ENCODE measurements at places on chromosomes 12 and 14.

DNA sequence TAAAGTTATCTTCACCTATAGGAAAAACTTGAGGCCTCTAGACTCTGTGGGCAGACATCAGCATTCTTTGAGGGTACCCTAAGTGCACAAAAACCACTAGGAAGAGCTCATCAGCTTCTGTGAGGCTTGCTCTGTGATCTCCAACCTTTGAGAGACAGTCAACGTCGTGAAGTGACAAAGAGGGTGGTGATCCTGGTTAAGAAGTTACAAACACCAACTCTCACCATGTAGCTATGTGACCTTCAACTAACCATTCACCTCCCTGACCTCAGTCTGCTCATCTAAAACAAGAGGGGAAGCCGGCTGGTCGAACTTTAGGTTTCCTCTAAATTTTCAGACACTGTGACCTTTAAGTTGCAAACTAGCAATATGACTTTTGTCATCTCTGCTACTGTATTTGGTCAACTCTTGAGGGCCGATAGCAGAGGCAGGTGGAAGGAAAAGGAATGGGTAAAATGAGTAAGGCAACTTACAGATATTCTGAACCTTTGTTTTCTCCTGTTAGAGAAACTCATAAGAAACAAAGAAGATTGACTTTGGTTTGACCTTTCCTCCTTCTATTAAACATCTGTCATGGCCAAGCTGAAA is 103.2 kb upstream of the PARP11 start:
- DNase-seq: no peak

DNA sequence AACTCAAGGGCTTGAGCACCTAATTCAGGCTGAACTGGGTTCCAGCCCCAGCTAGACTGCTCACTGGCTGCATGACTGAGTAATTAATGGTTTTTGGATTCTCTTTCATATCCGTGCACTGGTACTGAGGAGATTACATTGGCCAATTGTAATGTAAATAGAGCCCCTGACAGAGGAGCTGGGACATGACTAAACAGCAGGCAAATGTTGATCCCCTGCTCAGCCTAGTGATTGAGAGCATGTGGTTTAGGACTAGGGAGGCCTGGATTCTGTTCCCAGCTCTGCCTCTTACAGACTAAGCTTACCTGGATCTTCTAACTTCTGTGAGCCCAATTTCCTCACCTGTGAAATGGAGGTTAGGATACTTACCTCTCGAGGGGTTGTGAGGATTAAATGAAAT is 204.3 kb downstream of the ESR2 start:
- DNase-seq: no peak

DNA sequence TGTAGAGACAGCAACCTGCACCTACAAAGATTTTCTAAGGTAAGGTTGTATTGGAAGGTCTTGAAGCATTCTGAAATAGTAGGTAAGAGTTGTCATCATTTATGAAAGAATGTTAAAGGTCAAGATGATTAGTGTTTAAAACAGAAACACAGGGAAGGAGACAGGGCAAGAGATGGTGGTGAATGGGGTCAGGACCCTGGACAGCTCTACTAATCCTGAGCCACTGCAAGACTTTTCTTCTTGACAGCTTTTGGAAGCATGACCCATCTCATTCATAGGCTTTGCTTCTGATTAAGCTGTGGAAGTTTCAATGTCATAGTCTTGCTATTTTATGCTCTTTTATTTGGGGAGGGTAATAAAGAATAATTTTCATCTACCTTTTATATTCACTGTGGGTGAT is 75.5 kb upstream of the CAND1 start:
- no peak for DNase-seq

- no peak for DNase-seq
Observed at GRCh38 chr12:76921891-76922664, 43.3 kb upstream of the CSRP2 start.

DNA sequence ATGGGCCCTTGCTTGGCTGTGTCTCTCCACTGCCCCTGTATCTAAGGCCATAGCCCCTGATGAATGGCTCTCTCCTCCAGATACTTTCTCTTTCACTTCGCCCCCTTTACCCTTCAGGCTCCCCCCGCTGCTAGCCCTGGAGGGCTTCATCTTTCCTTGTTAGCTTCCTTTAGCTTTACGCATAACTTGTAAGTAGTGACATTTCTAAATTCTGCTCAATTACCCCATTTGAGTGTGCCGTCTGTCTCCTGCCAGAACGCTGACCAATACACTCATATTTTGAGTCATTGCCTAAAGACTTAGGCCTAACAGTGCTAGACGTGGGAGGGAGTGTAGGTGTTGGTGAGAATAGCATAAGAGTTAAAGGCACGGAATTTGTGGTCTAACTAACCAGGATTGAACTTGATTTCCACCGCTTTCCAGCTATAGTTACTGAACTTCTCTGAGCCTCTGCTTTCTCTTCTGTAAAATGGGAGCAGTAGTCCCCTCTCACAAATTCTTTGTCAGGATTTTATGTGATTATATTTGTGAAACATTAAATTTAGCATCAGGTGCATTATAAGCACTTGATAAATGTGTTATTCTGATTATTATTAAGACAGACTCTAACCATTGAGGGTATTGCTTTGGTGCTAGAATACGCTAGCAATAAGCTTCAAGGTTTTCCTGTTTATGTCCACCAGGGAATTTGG is 129.3 kb downstream of the ZFP36L1 start:
- DNase-seq: no peak

- no peak for DNase-seq
Observed at GRCh38 chr14:106174206-106174605, 647.8 kb downstream of the TMEM121 start.
